Frontal cortex (tissue), 4 donors: ENCODE measurements at places on chromosomes 2 and 18. TPM values are rescaled to one million over a fixed set of nuclear protein-coding genes. Genes with fewer than 3 reads are reported as not detected.

Gene SPDYA
- 0.82 TPM for total RNA-seq

Gene CENPO
- total RNA-seq: 10.6 TPM

Gene C2orf66
- not detected for total RNA-seq

Gene REG3A
- not detected for total RNA-seq

Gene KLF11
- 13.0 TPM for total RNA-seq

Gene PDCL3
- total RNA-seq: 9.8 TPM

Gene IMPA2
- 2.9 TPM for total RNA-seq

Gene SLC23A3
- under 0.01 TPM for total RNA-seq

Gene VSNL1
- total RNA-seq: 24.5 TPM

Gene VIL1
- not detected for total RNA-seq

Gene DNMT3A
- 71.3 TPM for total RNA-seq

Gene DLGAP1
- 57.1 TPM for total RNA-seq

Gene DNAJC10
- 44.0 TPM for total RNA-seq

Gene LYPD1
- 24.5 TPM for total RNA-seq

Gene FHOD3
- total RNA-seq: 46.9 TPM

Gene IL36RN
- total RNA-seq: not detected

Gene ACTG2
- 0.82 TPM for total RNA-seq

Gene IL18RAP
- total RNA-seq: 0.41 TPM

Gene SCYGR4
- total RNA-seq: not detected

Gene BOLL
- total RNA-seq: not detected

Gene KATNAL2
- 3.7 TPM for total RNA-seq

Gene MFSD2B
- total RNA-seq: 0.41 TPM

Gene HOXD11
- total RNA-seq: not detected

Gene TRIM43
- total RNA-seq: not detected

Gene SYT4
- total RNA-seq: 746 TPM

Gene CD226
- 0.82 TPM for total RNA-seq

Gene CHRNG
- not detected for total RNA-seq

Gene AMER3
- 44.0 TPM for total RNA-seq

Gene G6PC2
- total RNA-seq: not detected

Gene SPEG
- 13.0 TPM for total RNA-seq

Gene CD8B
- total RNA-seq: not detected

Gene RSAD2
- 3.3 TPM for total RNA-seq

Gene EPB41L3
- total RNA-seq: 57.5 TPM

Gene CELF4
- total RNA-seq: 92.9 TPM

Gene NOL4
- 140 TPM for total RNA-seq

Gene PLEK
- total RNA-seq: 1.6 TPM

Gene HOXD4
- not detected for total RNA-seq

Gene GALNT3
- 3.7 TPM for total RNA-seq

Gene POMC
- 1.2 TPM for total RNA-seq

Gene ACMSD
- not detected for total RNA-seq

Gene AQP12A
- total RNA-seq: not detected

Gene RND3
- 251 TPM for total RNA-seq

Gene TUBB6
- 33.0 TPM for total RNA-seq

Gene MARS2
- total RNA-seq: 9.8 TPM

Gene ITGA4
- 6.9 TPM for total RNA-seq

Gene SKOR2
- not detected for total RNA-seq

Gene KCNK3
- total RNA-seq: 4.1 TPM

Gene ADD2
- total RNA-seq: 291 TPM

Gene TNFAIP6
- total RNA-seq: 0.41 TPM

Gene QPCT
- 22.0 TPM for total RNA-seq

Gene PROM2
- 0.82 TPM for total RNA-seq

Gene SERPINB4
- not detected for total RNA-seq

Gene PROKR1
- total RNA-seq: 0.82 TPM

Gene DPP10
- total RNA-seq: 74.6 TPM

Gene UGT1A7
- not detected for total RNA-seq

Gene SCYGR5
- not detected for total RNA-seq

Gene DYNAP
- not detected for total RNA-seq
